ENCODE measurements at places on chromosomes 7 and 10.

GRCh38 chr10:133306097-133306476 is 2.6 kb downstream of the TUBGCP2 start:
- no peak for DNase-seq

DNA sequence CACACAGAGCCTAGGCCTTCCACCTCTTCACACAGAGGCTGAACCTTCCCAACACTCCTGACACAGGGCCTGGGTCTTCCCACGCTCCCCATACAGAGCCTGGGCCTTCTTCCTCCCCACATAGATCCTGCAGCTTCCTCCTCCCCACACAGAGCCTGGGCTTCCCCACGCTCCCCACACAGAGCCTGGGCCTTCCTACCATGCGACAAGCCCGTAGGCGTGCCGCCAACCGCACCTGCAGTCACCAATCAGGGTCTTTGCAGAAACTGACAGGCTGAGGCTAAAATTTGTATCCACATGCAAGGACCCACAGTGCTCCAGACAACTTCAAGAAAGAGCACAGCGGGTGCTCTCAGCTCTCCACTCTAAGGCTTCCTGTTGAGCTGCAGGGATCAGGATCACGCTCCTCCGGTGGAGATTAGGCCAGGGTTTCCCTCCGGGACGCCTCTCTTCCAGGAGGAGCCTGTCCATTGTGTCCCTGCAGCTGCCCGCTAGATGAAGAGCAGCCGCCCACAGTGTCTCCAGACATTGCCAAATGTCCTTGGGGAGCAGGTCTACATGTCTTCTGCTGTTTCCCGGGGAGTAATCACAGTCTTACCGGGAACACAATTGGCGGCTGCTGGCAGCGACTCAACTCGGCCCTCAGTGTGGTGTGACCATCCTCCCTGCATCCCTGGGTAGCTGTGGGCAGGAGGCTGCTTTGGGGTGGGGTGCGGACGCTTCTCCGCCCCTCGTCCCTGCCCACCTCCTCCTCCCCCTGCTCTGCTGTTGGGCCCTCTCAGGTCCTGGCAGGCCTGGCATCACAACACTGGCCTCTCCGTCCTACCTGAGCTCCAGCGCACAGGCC is 9.7 kb downstream of the CFAP46 start:
- no peak for DNase-seq

- DNase-seq = no peak
Measured at GRCh38 chr7:98217623-98218582, 6.7 kb downstream of the BHLHA15 start.

DNA sequence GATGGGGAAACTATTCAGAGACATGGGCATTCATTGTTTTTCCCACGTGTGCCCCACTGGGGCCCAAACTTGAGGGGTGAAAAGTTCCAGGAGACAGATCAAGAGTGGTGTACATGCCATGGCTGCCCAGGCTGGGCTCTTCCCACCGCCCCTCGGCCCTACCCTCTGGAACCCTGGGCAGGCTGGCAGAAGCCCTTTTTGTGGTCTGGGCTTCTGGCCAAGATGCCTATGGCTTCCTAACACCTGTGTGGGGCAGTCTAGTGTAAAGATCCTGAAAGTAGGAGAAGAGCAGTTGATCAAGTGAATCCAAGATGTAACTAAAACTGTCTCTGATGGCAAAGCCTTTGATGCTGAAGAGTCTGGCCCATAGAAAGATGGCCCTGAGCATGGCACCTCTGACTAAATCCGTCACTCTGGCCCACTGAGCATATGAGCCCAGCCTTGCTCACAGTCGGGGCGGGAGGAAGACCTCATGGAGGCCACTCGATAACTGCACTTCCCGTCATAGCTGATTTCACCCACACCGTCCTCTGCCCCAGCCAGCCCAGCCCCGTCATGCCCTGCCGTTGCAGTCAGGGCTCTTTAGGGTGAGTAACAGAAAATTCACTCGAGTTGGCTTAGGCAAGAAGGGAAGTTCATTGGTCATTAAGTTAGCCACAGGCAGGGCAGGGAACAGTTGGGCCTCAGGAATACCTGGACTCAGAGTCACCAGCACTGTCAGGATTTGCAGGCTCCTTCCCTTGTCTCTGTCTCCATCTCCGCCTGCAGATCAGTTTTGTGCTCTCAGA is 37.9 kb upstream of the MTPAP start:
- no peak for DNase-seq

- DNase-seq = no peak
Measured at GRCh38 chr7:138352570-138353461, 107.2 kb upstream of the TRIM24 start.
